Fibroblast of the aortic adventitia (primary cell): ENCODE measurements at places on chromosomes 3 and 15.

DNA sequence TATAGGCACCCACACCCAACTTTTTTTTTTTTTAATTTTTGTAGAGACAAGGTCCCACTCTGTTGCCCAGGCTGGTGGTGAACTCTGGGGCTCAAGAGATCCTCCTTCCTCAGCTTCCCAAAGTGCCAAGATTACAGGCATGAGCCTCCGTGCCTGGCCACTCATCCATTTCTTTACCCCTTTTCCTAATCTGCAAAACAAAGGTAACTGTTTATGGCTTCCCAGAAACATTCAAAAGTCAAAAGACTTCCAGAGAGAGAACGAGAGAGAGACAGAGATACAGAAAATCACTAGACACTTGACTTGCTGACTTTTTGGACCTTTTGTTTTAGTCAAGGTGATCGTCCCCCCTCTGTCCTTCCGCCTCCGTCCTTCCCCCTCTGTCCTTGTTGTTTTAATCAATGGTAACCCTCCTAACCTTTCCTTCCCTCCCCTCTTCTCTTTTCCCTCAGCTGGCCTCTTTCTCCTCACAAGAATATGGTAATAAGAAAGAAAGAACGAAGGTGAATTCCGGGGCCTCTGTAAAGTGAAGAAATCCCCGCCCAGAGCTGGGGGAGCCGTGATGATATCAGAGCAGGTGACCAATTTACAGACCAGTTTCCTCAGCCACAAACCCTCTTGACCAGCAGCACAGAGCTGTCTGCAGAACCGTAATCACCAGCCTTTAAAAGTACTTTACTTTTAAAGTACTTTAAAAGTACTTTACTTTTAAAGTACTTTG is 21.9 kb downstream of the KLHL6 start:
- DNase-seq = no peak

GRCh38 chr3:79162653-79163052 is 605.1 kb downstream of the ROBO1 start:
- peak; percentile 17 for DNase-seq

- DNase-seq = peak; percentile 61
These were observed 22.0 kb downstream of the SLC7A14 start for GRCh38 chr3:170563712-170564423.

- DNase-seq = no peak
These were observed 21.2 kb downstream of the TFG start for GRCh38 chr3:100730524-100730923.

DNA sequence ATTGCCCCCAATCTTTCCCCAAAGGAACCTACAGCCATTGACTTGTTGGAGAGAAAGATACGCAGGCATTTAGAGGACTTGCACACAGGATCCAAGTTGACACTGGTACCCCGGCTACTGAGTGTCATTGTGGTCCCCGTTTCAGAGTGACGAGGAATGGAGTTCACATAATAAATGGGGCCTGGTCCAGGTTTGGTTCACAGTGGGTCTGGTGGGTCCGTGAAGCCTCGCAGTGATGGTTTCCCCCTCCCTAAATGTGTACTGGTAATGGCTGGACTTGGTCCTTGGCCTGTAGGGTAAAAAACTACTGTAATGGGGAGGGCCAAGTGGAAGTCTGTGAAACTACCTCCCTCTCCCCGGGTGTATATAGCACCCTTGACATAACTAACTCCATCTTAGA is 232.1 kb upstream of the LYSMD4 start:
- no peak for DNase-seq

GRCh38 chr3:192570315-192570714 is 157.0 kb downstream of the FGF12 start:
- no peak for DNase-seq

DNA sequence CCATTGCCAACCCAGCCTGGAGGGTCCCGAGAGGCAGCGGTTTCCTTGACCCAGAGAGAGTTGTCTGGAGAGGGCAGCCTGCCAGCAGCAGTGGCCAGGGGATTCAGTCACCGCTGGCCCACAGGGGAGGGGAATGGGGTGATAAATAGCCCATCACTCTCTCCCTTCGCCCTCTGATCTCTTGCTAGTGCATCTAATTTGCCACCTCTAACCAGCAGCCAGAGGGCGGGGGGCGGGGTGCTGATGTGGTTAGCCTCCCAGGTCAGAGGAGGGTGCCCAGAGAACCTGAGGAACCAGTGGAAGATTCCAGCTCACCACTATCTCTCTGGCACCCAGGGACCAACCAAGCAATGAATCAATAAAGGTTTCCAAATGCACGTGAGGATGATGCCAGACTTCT is 35.1 kb upstream of the SLC6A11 start:
- no peak for DNase-seq

DNA sequence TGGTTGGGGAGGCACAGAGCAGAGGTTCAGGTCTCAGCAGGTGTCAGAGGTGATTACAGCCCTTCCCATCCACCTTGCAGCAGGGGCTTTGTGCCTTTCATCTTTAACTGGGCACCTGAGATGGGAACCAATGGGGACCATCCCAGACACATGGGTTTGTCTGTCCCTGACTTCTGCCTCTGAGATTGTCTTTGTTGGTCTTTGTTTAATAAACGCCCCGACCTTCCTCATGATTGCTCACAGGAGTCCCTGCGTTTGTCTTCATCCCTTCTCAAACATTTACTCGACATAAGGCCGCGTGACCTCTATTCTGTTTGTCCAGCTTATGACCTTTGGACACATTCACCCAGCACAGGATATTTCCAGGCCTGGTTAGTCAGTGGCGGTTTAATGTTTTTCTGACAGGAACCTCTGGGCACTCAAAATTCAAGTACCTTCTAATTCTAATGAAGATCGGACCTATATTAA is 5.9 kb downstream of the ZSCAN2 start:
- no peak for DNase-seq

GRCh38 chr3:64945171-64945729 is 257.4 kb upstream of the ADAMTS9 start:
- DNase-seq = no peak

DNA sequence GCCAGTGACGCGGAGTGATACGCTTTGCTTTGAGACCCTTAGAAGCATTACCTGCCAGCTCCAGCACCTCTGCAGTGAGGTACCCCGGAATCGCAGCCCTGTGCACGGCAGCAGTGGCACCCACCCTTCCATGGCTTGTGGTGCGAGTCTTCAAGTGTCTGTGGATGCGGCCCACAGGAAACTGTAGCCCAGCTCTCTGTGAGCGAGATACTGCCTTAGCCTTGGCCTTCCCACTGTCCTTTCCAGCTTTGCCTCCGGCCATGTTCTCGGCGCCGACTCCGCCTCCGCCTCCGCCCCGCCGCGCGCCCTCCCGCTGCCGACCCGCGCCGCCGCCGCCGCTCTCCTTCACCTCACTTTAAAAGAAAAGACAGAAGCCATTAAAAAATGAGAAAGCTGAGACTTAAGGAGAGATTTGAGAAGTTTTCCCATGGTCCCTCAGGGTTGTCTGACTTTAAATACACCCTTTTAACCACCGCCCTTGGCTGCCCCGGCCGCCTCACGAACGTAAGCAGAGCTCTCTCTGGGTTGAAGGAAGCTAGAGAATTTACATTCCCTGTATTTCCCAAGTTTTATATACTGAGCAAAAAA is 78.5 kb upstream of the FAM174B start:
- DNase-seq = peak; percentile 31

- DNase-seq = no peak
These were observed 6.5 kb upstream of the UTS2B start for GRCh38 chr3:191336833-191337232.

- no peak for DNase-seq
These were observed 150.0 kb upstream of the LINGO1 start for GRCh38 chr15:77782691-77783090.

DNA sequence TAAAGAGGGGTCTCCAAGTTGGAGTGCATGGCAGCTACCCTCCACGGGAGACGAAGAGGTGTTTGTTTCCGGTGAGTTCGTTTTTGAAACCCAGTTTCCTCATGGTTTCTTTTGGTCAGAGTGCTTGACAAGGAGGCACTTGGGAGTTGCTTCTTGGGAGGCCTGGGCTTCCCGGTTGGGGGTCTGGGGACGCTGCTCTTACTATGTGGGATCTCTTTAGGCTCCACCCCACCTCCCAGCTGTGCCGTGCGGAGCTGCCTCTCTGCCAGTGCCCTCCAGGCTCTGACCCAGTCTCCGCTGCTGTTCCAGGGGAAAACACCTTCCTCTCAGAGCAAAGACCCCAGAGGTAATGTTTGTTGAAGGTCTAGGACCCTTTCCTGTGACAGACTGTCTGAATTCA is 29.6 kb downstream of the KIF7 start:
- DNase-seq = no peak

DNA sequence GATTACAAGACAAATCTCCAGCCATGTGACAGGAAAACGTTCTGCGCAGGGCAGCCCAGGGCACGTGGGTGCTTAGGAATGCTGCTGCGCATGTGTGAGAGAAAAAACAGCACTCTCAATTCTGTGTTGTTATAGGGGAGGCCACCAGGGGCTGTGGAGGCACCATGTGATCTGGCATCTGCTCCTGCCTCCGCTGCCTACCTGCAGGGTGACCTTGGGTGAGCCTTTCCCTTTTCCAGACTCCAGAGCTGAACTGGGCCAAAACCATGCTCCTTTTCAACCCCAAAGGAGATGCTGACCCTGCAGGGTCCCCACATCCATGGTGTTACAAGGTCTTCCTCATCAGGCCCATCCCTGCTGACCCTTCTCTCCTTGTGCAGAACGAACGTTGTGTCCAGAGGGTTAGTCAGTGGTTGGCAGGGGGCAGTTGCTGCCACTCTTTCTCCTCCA is 81.5 kb upstream of the RASGRF1 start:
- no peak for DNase-seq

DNA sequence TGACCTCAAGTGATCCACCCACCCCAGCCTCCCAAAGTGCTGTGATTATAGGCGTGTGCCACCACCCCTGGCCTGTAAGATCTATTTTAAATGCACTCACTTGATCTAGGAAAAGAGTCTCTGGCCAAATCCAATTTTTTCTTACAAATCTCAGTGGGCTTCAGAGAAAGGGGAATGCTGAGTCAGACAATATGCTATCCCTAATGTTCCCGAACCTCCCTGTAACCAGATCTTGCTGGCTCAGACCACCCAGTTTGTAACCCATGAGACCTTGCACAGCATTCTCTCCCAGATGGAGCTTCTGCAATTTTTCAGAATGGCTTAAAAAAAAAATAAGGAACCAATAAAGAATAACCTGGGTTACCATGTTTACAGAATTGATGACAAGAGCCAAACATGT is 205.8 kb downstream of the RYR3 start:
- DNase-seq = no peak

DNA sequence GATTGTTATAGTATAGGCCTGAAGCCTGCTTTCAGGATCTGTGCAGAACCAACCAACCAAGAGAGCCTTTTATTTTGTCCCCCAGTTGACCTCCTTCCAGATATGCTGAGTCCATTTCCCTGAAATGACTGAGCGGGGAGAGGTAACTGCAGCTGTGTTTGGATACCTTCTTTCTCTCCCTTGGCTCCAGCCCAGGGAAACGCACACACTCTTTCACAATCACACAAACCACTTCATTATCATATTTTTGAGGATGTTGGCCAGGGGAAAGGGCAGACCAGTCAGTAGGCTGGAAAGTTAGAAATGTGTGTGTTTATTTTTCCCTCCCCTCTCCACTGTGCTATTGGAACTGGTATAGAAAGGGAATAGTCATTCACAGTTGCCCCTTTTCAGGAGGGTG is 417.7 kb upstream of the TBL1XR1 start:
- DNase-seq = peak; percentile 97
